Ovary (tissue), 10 donors: ENCODE measurements at places on chromosomes 2 and 18. TPM values are rescaled to one million over a fixed set of nuclear protein-coding genes. Genes with fewer than 3 reads are reported as not detected.
A peak's percentile ranks its signal among the peaks of the same experiment; 100 is the strongest.

DNA sequence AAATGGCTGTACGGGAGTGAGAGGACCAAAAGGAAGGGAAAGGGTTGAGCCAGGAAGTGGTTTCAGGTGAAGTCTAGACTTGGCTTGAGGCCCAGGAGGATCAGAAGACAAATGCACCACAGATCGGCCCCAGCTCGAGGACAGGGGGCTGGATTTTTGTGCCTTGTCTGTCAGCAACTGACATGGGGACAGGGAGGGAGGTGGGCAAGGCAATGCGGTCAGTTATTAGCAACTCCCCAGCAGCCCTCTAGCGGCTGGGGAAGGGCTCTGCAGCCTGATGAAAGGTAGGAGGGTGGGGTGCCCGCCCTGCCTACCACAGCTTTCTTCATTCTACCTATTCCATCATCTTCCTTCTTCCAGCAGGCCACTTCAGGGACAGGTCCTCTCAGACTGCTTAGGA is 50.0 kb downstream of the CPO start:
- DNase-seq: no peak

DNA sequence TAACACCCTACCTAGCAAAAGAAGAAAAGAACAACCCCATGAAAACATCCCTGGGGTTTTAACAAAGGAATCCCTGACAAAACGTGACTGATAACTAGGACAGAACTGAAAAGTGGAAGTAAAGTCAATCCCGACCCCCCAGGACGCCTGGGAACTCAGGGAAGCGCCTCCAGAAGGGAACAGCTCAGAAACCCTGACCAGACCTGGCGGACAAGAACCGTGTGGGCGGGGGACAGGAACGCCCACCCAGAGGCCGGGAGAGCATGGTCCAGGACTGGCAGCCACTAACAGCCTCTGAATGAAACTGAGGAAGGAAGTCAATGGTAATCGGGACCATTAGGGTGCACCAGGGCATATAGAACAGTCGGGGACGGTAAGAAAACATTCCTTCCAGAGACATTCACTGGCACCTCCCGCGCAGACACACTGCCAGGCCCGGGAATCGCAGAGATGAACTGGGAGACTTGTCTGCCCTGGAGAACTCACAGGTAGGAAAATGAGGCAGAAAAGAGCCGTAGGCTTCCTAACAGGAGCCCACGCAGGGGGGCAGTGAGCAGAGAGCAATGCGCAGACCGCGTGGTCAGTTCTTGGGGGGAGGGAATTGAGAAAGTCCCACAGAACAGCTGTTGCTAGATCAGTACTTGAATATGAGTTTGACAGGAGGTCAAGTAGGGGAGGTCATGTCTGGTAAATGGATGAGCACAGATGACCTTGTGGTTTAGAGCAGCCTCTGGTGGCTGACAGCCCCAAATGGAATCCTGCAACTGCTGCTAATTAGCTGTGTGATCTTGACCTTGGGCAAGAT is 1.3 kb upstream of the TBC1D8 start:
- peak; percentile 33 for DNase-seq

DNA sequence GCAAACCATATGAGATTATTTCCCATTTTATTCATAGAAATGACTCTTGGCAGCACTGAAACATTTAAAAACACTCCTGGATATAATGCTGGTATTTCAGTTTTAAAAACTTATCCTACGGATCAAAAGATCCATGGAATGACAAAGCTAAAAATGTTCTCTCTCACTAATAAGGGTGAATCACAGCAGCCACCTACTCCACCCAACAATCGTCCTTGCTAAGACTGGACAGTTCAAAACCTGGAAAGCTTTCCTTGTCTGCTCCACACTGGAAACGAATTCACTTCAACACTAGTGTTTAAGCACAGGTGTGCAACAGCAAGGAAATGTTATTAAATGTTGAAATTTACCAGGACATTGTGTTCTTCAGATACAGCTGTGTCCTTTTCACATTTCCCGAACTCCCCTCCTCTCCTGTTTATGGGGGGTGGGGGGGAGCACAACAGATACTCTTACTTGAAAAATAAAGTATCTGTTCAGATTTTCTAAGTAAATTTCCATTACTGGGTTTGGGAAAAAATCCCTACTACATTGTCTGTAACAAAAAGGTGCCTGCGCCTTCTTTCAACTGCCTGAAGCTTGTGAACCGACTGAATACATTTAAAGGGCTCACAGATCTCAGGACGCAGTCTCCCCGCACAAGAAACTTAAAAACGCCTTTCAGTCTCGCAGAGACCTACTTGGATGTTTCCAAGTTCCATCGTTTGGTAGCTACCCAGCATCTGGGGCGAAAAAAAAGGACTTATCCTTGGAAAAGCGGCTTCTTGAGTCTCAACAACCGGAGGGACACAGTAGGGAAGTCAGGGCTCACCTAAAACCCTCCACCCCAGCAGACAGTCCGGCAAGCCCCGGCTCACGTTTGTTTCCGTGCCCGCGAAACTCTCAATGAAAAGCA is 1.3 kb downstream of the YWHAQ start:
- DNase-seq: no peak

DNA sequence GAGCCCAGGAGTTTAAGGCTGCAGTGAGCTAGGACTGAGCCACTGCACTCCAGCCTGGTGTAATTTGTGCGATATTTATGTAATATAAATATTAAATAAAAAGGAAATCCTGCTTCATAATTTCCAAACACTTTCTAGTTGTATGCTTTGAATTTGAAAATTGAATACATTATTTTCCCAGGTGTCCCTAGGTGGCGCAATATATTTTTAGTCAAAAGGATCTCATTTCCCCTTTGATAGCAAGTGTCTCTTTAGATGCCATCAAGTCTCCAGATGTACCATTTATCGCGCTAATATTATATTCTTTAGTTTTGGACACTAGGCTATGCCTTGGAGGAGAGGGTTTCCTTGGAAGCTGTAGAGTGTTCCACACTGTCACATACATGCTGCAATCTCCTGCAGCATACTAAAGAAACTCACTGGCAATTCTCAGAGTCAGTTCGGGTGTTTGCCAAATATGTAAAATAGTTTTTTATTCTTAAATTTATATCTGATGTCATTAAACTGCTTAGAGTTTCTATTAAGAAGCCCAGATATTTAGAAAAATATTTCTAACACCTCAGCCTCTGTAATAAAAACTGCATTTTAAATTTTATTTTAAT is 5.6 kb upstream of the WDR7 start:
- DNase-seq: no peak

ZBTB7C gene
- 2.8 TPM for polyA plus RNA-seq

GRCh38 chr2:239162976-239163687 is 237.7 kb downstream of the HDAC4 start:
- no peak for DNase-seq

- DNase-seq: peak; percentile 54
Observed at GRCh38 chr2:170017860-170018532, 160.0 kb upstream of the MYO3B start.

DNA sequence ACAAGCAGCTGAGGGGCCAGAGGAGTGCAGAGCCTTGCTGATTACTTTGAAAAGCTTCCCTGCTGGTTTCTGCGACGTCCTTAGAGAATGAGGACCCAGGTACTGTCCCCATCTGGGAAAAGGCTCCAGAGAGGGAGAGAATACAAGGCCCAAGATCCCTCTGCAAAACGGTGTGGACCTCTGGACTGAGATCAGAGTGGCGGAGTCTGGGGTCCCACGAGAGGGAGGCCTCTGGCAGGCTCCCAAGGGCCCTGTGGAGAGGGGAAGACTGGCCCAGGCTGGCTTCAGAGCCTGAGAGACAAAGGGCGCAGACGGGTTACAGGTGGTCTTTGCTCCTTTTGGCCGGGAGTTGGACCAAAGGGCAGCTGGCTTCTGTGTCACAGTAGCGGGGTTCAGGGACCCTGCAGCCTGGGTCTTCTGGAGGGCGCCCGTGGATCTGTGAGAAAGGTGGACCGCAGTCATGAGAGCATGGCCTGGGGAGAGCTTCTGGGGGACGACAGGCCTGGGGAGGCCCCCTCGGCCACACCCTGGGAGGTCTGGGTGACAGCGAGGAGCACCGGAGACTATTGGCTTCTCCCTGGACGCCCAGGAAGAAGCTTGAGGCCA is 805 bp downstream of the SNORC start:
- peak; percentile 4 for DNase-seq

DNA sequence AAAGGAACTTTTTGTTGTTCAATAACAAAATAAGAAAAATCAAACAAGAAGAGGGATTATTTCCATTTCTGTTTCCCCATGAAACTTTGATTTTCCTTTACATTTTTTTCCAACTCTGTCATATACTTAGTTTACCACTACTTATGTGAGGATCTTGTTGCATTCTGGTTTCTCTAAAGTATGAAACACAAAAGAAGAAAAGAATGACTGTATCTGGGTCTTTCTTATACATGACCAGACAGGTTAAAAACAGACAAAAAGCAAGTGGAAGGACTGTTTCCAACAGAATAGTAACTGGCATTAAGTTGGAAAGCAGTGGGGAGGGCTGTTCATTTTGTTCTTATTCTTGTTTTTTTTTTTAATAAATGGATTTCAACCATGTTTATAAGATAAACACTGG is 1207.8 kb upstream of the FAM98A start:
- DNase-seq: no peak

DSC3 gene
- 1.2 TPM for polyA plus RNA-seq

SLC30A3 gene
- 0.27 TPM for polyA plus RNA-seq

- DNase-seq: no peak
Observed at GRCh38 chr18:21815101-21815500, 74.5 kb downstream of the MIB1 start.

FBLN7 gene
- 5.0 TPM for polyA plus RNA-seq

- DNase-seq: no peak
Observed at GRCh38 chr2:42752816-42753813, 10.8 kb downstream of the OXER1 start.

SPDYA gene
- polyA plus RNA-seq: 0.53 TPM

MAP3K19 gene
- polyA plus RNA-seq: not detected

EPHA4 gene
- polyA plus RNA-seq: 24.9 TPM

TP53I3 gene
- 10.2 TPM for polyA plus RNA-seq

- DNase-seq: no peak
Observed at GRCh38 chr2:31296641-31297287, 62.8 kb downstream of the EHD3 start.

DNA sequence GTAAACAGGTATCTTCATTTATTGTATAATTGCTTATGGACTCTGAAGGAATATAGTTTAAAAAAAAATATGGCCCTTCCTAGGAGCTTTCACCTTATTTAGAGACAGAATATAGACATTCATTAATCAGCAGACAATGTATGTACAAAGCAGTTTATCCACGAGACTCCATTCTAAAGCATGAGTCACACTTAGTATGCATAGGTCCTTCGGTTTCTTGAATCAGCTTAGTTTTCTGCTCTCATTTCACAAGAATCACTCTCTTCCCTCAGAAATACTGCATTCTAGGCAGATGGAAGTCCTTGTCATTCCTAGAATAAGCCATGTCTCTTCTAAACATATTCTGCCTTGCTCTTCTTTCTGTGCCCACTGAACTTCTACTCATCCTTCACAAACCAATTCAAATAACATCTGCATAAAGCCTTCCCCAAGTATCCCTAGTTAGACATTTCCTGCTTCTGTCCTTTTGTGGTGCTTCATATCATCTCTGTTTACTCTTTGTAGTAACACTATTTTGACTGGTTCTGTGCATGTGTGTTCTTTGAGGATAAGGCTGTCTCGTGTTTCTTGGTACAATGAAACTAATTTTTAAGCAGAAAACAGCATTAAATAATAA is 84.5 kb downstream of the PTRHD1 start:
- no peak for DNase-seq

DNA sequence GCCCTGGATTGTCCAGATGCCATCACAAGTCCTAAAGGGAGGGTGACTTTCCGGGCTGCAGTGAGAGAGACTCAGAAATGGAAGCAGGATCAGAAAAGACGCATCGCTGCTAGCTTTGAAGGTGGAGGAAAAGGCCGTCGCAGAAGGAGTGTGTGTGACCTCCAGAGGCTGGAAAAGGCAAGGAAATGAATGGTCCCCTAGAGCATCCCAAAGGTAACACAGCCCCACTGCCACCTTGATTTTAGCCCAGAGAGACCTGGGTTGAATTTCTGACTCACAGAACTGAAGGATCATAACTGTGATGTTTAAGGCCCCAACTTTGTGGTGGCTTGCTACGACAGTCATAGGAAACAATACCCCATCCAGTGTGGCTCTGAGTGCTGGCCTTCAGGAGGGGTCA is 8.6 kb upstream of the NCK2 start:
- DNase-seq: no peak

DNA sequence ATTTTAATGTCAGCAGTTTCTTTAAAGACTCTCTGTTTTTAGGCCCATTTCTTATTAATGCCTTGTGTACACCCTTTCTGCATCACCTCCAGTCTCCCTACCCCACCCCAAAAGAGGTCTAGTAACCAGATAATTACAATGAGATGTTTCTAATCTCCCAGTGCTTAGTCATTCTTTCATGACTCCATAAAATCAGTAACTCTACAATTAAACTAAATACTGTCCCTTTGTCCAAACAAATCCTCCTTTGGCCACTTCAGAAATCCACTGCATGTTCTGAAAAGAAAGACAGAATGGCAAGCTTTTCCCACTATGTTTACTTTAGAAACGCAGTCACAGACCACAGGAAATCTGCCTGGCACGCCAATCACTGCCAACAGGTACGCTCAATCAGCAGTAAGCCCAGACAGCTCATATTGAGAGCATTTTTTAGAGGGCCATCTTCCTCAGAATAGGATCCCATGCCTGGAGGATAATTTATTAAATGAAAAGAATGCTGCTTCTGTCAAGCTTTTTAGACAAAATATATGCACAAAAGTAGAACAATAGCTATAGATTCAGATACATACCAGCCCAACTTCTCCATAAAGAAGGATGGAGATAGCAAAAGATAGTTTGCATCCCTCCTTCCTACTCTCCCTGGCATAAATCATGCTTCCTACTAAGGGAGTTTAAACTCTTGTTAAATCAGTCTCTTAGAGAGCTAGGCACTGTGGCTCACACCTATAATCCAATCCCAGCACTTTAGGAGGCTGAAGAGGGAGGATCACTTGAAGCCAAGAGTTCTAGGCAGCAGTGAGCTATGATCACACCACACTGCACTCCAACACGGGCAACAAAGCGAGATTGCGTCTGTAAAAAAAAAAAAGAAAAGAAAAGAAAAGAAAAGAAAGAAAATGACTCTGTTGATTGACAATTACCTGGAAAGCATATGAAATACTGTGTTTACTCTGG is 14.6 kb downstream of the CLASP1 start:
- no peak for DNase-seq

HSPE1 gene
- polyA plus RNA-seq: 128 TPM

DNA sequence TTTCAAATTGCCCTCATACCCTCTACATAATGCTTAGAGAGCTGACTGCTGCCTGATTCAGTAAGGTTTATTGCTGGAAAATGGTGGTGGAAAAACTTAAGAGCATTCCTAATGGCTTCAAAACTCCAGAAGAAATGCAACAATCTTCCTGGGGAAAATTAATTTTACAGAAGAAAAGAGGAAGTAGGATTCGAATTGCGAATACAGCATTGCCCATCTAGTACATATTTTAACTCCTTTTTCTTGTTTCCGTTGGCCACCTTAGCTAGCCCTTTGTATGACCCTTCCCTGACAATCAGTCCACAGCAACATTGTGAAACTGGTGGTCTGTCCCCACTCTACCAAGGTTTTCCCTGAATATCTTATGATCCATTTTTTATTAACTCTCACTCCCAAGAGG is 224.7 kb downstream of the MTX2 start:
- DNase-seq: no peak

PTPN18 gene
- 29.0 TPM for polyA plus RNA-seq

GDF7 gene
- 0.83 TPM for polyA plus RNA-seq
